Glutamatergic neuron (in vitro differentiated cells): ENCODE measurements at places on chromosomes 1 and 21. TPM values are rescaled to one million over a fixed set of nuclear protein-coding genes. Genes with fewer than 3 reads are reported as not detected.

The LMX1A gene
- total RNA-seq, result not detected

The OR2T29 gene
- not detected for total RNA-seq

The SAMD13 gene
- not detected for total RNA-seq

The TMEM240 gene
- 24.4 TPM for total RNA-seq

The CADM3 gene
- 165 TPM for total RNA-seq

The KLHL17 gene
- 103 TPM for total RNA-seq

The TLR5 gene
- total RNA-seq, result not detected

The MROH9 gene
- total RNA-seq, result not detected

The ENAH gene
- total RNA-seq, result 265 TPM

The ETV3L gene
- total RNA-seq, result not detected

The NFASC gene
- total RNA-seq, result 301 TPM

DNA sequence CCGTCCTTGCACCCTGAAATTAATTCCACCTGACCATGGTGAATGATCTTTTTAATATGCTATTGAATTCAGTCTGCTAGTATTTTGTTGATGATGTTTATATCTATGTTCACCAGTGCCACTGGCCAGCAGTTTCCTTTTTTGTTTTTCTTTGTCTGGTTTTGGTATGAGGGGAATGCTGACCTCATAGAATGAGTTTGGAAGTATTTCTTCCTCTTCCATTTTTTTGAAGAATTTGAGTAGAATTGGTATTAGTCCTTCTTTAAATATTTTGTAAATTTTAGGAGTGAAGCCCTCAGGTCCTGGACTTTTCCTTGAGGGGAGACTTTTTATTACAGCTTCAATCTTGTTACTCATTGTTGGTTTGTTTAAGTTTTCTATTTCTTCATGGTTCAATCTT is 231.6 kb downstream of the MRPL39 start:
- DNase-seq, result no peak

DNA sequence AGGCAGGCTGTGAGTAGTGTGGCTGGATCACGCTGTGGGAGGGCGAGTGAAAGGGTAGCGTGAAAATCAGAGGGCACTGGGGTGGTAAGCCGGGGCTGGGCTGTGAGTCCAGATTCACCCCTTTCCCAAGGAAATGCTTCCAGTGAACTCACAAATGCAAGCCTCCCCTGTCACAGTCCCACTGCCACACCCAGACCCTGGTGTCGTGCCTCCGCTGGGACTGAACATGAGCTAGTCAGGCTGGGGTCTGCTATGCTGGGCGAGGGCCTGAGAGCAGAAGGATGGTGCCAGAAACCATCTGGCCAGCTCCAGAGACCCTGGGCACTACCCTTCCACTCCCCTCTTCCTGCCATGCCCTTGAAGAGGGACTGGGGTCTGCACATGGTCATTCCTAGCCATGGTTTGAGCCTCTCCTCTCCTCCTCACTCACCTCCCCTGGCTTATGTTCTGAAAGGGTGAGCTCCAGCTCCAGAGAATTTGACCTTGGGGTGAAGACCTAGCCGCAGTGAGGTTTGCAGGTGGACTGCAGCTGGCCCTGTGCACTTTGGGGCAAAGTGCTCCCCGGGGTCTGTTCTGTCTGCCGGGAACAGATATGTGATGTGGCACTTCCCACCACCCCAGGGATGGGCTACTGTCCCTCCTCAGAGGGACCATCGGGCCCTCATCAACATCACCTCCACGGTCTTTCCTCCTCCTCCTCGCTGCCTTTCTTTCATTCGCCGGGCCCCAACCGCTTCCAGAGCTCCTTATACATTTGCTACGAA is 365.6 kb downstream of the RPS6KC1 start:
- no peak for DNase-seq

- no peak for DNase-seq
Observed at GRCh38 chr1:190274721-190275120, 202.9 kb downstream of the BRINP3 start.

DNA sequence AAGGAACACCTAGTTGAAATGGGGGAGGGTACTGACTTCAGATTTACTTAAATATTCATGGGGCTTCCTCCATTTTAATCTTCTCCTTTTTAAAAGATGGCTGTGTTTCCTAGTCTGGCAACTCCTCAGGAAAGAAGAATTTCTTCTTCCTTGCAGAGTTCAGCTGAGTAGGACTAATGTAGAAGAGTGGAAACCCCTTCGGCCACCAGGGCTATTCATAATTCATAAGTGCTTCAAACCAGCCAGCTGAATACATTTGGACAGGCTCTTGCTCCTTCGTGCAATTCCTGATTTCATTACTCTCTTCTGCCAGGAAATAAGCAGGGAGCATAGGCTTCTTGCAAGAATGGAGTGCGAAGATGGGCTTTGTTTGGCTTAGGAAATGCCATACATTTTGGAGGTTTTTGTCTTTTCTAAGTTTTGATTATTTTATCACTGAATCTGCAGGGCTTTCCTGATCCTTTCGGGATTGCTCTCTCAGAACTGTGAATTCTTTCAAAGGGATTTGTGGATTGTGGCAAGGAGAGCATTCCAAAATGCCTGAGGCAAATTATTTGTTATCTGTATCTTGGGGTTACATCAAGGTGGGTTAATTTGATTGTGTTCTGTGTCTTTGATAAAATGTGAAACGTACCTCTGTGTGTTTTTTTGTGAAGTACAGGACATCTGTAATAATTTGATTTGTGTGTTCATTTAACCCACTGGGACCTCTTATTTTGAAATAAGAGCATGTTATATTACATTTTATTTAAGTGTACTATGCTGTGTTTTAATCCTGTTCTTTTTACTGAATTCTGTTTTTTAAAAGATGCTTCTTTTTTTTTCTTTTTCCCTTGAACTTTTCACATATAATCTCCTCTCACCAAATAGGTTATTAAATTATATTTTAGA is 179.4 kb upstream of the SGIP1 start:
- no peak for DNase-seq

DNA sequence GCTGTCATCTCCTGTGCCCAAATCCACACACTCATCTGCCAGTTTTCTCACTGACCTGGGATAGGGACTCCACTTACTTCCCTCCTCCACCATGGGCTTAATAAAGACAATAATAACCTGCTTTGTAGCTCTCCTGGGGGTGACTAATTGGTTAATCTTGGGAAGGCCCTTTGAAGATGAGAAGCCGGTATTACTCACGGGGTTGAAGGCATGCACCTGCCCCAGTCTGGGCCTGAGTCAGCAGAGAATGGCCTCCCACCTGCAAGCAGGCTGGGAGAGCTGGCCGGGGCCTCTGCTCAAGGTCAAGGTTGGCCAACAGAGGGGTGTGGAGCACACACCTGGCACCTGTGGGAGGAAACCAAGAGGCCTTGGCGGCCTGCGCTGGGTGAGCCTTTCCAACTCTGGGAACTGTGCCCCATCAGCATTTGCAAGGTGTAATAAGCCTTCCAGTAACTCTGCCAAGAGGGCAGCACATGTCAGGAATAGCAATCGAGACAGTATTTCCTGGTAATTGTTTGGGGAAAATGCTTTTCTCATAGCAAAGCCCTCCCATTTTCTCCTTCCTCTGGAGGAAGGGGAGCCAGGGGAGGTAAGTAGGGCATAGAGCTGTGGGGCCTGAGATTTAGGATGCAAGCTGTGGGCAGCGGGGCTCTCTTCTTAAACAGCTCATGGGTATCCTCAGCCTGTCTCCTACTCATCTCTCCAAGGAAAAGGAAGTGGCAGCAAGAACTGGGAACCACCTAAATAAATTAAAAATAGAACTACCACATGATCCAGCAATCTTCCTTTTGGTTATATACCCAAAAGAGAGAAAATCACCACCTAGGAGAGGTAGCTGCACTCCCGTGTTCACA is 49.0 kb downstream of the TOMM20 start:
- no peak for DNase-seq

DNA sequence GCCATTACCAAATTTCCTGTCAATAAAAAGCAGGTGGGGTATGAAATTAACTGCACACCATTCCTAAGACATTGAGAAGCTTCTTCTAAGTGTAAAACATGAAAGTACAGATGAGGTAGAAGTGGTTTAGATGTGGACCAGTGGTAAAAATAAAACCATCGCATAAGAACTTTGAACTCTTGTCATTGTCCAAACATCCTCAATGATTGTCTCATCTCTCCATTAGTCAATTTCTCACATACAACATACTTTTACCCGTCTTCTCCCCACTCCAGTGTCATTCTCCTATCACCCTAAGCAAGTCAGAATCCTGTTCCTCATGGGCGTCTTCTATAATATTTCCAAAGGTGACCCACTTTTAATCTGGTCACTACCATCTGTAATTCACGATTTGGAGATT is 24.3 kb upstream of the SLC19A2 start:
- DNase-seq, result no peak

DNA sequence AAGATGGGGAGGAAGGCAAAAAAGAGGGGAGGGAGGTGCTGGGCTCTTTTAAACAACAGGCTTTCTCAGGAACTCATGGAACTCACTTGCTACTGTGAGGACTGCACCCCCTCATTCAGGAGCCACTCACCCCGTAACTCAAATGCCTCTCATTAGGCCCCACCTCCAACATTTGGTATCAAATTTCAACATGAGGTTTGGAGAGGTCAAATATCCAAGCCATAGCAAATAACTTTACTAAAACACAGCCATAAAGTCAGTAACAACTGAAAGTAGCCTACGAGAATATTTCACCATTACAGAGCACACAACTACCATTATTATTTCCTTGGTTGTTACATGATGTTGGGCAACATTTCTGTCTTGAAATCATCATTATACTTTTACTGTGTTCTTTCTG is 13.1 kb upstream of the DMRTB1 start:
- DNase-seq, result no peak

- DNase-seq, result no peak
Observed at GRCh38 chr1:94796266-94796665, 23.9 kb upstream of the SLC44A3 start.

DNA sequence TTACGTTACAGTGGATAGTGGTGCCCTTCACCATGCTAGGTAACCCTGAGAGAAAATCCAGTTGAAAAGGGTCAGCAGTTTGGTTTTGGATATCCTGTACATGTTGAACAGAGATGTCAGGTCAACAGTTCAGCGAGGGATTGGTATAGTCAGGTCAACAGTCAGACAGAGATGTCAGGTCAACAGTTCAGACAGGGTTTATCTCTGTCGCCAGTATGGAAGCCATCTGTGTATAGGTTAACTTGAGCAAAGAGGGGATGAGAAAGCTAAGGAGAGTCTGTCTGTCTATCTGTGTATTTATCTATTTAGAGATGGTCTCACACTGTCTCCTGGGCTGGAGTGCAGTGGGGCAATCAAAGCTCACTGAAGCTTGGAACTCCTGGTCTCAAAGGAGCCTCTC is 17.7 kb downstream of the DHDDS start:
- no peak for DNase-seq

DNA sequence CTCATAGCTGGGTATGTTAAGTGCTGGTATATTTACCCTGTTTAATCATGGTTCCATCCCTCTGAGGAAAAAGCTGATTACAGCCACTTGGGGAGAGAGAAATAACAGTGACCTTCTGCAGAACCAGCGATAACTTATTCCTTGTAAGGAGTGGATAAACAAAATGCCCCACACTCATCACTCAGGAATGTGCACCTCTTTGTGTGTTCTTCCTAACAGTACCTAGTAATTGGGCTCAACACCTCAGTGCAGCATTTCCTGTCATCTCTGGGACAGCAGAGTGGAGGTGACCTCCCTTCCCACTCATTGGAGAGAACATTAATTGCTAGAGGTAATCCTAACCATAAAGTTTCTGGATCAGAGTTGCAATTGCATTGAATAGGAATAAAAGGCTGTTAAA is 112.5 kb upstream of the F3 start:
- no peak for DNase-seq

DNA sequence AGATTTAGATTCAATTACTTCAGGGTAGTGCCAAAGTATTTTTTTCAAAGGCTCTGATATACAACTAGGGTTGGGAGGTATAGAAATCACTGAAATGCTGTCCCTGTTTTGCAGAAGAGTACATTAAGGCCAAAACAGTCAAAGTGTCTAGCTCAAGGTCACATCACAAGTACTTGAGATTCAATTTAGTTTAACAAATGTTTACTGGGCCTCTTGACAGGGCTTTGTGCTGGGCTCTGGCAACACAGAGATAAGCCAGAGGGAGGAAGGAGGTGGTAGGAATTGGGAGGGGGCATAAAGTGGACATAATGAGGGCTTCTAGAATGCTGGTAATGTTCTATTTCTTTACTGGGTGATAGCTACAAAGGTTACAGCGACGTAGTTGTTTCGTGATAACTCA is 2.3 kb upstream of the SLC9A1 start:
- no peak for DNase-seq
